Breast epithelium (tissue), 4 donors: ENCODE measurements at places on chromosomes 3 and 15.

DNA sequence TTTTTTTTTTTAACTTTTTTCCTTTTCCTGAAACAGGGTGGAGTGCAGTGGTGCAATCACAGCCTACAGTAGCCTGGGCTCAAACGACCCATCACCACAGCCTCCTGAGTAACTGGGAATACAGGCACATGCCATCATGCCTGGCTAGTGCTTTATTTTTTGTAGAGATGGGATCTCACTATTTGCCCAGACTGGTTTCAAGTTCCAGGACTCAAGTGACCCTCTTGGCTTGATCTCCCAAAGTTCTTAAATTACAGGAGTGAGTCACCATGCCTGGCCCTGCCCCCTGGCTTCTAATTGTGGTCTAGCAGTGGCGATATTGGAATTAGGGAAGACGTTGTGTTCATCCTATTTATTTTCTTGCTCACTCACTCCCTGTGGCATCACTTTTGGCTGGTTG lies 1138.4 kb downstream of the SI start:
- no peaks in the 10 kb centered on the region for H3K27me3 ChIP-seq
- H3K27ac ChIP-seq: no peak overlapping the region
- no peaks in the 10 kb centered on the region for H3K36me3 ChIP-seq
- H3K4me1 ChIP-seq: no peaks in the 10 kb centered on the region
- no peak for DNase-seq

- H3K4me1 ChIP-seq: no peaks in the 10 kb centered on the region
- no peak for DNase-seq
- no peak overlapping the region for H3K4me3 ChIP-seq
- no peaks in the 10 kb centered on the region for H3K27me3 ChIP-seq
Observed at GRCh38 chr3:59563072-59563605, 513.3 kb upstream of the CFAP20DC start.

GRCh38 chr3:156492801-156493261 lies 62.1 kb downstream of the SSR3 start:
- H3K27me3 ChIP-seq: no peaks in the 10 kb centered on the region
- no peak overlapping the region for H3K27ac ChIP-seq
- H3K4me1 ChIP-seq: no peaks in the 10 kb centered on the region

- H3K36me3 ChIP-seq: no peaks in the 10 kb centered on the region
- H3K27me3 ChIP-seq: no peaks in the 10 kb centered on the region
- DNase-seq: no peak
- no peaks in the 10 kb centered on the region for H3K4me1 ChIP-seq
- H3K4me3 ChIP-seq: no peak overlapping the region
- no peak overlapping the region for H3K27ac ChIP-seq
Observed at GRCh38 chr3:157220211-157220610, 60.3 kb upstream of the CCNL1 start.

DNA sequence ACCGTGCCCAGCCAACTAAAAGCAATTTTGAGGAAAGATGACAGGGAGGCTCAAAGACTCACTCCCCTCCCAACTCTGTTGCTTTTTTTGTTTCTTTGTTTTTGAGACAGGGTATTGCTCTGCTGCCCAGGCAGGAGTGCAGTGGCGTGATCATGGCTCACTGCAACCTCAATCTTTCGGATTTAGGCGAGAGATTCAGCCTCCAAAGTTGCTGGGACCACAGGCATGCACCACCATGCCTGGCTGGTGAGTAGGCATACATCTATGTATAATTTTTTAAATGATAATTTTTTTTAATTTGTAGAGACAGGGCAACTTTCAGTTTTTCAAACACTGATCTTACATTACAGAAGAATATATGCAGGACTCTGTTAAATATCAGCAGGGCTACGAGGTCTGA lies 15.8 kb upstream of the THUMPD3 start:
- no peak overlapping the region for H3K4me3 ChIP-seq
- H3K27ac ChIP-seq: no peak overlapping the region
- peaks cover 8% of the 10 kb centered on the region for H3K4me1 ChIP-seq
- H3K27me3 ChIP-seq: no peaks in the 10 kb centered on the region
- no peaks in the 10 kb centered on the region for H3K36me3 ChIP-seq

- no peaks in the 10 kb centered on the region for H3K4me1 ChIP-seq
- no peak for DNase-seq
- no peak overlapping the region for H3K27ac ChIP-seq
Observed at GRCh38 chr15:55222588-55222987, 25.8 kb upstream of the RSL24D1 start.
